Osteoblast (primary cell): ENCODE measurements at places on chromosomes 4 and X. TPM values are rescaled to one million over a fixed set of nuclear protein-coding genes. Genes with fewer than 3 reads are reported as not detected.
A peak's percentile ranks its signal among the peaks of the same experiment; 100 is the strongest.

DNA sequence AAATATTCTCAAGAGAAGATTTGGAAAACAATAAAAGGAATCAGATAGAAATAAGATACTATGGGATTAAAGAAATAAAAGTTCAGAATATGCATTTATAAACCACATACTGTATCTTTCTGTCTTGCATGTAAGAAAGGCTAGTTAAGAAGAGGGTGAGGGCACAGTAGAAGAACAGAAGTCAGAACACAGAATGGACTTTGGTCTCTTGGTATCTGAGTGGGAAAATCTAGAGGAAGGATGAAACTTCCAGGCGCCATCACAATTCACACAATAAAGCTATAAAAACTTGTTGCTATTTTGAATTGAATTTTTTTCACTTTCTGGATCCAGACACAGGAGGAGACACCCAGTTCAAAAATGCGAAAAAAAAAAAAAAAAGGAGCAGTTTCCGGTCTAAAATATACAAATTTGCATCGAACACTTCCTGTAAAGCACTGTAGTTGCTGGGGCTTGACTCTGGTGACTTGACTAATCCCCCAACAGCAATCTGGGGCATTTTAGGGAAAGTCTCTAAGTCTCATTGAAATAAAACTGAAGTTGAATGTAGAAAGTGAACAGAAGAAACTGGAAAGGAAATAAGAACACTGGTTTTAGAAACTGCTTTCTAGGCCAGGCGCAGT is 8.1 kb upstream of the NAAA start:
- no peak for DNase-seq

DNA sequence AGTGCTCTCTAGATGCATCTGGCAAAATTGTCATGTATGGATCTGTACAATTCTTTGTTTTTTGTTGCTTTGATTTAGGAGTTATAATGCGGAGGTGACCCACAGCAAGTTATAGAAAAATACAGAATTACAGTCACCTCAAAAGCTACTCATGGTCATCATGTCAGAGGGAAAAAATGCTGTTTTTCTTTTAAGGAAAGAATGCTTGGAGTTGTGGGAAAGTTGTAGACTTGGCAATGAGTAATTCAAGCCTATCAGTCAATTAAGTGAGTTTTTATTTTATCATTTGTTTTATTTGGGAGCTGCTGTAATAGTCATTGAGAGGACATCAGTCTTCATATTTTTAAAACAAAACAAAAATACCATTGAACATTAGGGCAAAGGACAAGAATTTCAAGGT is 16.4 kb downstream of the FHL1 start:
- no peak for DNase-seq

GRCh38 chr4:7763788-7764187 is 175.9 kb downstream of the AFAP1 start:
- peak; percentile 95 for DNase-seq

DNA sequence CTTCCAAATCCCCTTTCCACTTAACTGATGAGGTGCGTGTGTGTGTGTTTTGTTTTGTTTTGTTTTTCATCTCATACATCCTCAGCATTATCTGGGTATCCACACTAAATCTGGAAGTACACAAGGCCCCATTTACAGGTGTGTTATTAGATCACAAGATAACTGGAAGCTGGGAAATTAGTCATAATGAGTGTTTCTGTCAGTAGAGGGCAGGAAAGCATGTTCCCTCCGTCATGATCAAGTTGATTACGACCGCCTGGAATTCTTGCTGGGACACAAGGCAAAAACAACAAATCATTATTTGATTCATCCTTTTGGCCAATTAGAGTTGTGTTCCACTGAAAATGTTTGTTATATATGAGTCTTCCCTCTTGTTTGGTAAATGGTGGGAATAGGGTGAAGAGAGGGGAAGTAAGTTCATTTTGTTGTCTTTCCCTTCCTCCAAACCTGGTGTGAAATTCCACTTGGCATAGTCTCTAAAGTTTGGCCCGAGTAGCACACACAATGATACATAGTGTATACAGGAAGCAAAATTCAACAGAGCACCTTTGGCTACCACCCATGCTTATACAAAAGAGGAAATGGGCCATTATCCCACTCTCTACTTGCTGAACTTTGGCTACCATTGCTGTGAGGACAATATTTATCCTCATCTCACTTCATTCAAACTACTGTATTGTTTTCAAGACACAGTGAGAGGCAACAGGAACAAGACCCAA is 33.3 kb upstream of the TLL1 start:
- no peak for DNase-seq

DNA sequence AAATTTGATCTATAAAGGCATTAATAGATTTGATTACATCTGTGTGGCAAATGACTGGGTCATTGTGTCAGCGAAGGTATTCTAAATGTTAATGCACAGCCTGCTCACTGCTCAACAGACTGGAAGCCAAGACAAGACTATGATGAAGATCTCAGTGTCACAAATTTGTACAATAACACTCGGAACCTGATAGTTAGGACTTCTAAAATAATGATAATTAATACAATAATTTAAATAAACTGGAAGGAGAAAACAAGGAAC is 217.4 kb downstream of the CENPC start:
- no peak for DNase-seq

The MAGEA6 gene
- total RNA-seq, result not detected in 2 replicates
